ENCODE measurements at places on chromosomes 5 and 9.

GRCh38 chr5:107519900-107520354, 150.8 kb downstream of the EFNA5 start:
- no peak for DNase-seq

DNA sequence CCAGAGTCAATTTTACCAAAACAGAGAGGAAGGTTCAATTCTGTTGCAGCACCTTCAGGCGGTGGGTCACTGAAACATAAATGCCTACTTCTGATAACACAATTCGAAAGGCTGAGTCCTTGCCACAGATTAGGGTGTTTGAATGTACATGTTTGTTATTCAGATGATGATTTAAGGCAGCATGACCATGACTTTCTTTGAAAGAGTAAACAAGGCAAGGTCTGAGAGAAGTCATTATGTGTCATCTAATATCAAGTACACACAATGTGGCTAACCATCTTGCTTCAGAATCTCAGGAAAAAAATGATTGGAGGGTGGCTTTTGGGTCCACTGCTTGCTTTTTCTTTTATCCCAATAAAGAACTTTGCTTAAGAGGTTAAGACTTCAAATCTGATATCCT, 457.5 kb downstream of the TAF11L14 start:
- no peak for DNase-seq

GRCh38 chr5:61790678-61791077, 458.6 kb downstream of the ZSWIM6 start:
- no peak for DNase-seq

DNA sequence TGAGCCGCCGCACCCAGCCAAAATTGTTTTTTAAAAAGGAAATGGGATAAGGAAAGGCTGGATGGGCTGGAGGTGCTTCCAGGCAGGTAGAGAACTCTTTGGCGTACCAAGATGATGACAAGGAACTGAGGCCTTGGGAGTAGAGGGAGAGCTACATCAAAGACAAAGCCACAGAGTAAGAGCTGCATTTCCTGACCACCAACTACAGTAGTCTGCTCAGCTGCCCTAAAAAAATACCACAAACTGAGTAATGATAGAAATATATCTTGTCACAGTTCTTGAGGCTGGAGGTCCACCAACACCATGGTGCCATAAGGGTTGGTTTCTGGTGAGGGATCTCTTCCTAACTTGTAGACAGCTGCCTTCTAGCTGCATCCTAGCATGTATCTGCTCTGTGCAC, 8.2 kb downstream of the OR1K1 start:
- DNase-seq, result no peak

- no peak for DNase-seq
Measured at GRCh38 chr9:86413971-86414880, 60.0 kb upstream of the TUT7 start.

- no peak for DNase-seq
Measured at GRCh38 chr5:114312658-114313057, 49.2 kb upstream of the KCNN2 start.

DNA sequence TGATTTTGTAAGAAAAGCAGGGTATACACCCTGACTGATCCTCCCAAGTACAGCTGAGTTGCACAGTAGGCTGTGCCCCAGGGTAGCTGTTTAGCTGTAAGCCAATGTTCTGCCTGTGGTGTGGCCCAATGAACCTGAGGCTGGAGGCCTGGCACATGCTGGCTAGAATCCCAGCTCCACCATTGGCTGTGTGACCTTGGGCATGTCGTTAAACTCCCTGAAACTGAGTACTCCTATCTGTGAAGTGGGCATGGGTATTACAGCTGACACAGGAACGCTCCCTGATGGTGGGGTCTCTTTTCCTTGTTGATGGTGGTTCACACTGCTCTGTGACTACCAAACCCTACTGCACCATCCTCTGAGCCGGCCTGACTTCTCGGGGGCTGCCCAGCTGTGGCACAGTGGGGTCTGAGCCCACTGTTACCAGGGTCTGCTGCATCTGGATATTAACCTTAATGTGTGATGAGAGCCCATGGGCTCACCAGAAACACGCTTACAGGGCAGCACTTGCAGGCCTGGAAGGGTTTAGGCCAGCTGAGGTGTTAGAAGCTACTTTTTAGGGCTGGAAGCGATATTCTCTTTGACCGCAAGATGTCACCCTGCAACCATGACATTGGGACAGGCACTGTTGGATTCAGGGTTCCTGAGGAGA, 7.0 kb upstream of the GADD45G start:
- peak; percentile 13 for DNase-seq

DNA sequence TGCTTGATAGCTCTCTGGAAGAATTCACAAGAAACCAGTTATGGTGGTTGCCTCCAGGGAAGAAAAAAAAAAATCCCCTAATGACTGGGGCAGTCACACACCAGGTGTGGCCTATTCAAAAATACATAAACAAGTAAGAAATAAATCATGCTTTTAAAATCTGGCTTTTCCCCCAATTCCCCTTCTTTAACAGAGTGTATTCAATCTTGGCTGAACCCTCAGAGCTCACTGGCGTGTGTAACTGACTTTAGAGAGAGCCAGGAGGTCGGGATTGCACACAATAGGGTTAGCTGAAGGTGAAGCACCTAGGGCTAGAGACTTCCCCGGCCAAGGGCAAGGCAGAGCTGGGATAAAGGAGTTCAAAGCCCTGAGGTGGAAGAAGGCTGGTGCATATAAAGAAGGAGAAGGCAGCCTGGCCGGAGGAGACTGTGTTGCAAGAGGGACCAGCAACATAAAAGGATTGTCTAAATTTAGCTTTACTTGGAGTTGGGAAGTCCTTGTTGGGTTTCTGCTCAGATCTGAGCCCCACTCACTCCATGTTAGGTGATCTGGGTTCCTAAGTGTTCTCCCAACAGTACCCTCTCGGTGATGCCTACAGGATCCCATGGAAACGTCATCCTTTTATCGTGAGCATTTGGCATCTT, 19.7 kb downstream of the FNBP1 start:
- no peak for DNase-seq

- DNase-seq, result no peak
Measured at GRCh38 chr9:126891676-126892075, 22.9 kb upstream of the RALGPS1 start.

DNA sequence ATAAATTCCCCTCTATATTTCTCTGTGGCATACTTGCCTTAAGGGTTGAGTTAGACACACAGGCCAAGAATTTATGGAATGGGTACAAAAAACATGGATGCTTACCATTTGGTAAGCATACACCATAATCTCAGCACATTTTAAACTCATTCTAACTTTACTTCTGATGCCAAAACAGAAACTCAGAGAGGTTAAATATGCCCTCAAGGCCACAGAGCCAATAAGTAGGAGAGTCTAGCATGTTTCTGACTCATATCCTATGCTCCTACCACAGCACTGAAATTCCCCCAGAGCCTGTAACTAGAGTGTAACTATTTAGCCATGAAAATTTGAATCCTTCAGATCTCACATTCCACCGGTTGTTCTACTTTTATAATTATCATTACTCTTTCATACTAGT, 559.7 kb downstream of the ACTL7B start:
- DNase-seq, result no peak

DNA sequence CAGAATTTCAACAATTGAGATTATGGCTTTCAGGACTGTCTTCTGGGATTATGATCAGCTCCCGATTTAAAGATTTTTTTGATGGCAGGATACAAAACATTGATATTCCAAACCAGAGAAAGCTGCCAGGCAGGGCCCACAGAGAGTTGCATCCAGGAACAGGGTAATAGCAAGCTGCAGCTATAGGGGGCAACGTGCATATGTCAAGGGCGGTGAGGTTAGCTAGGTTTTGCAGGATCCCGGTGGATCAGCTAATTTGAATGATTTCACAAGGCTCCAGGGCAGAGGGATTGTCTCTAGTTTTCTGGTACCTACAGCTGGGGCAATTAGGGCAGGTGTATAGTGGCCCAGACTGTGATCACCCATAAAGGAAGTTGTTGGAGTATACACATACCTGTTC, 339.4 kb downstream of the CHSY3 start:
- no peak for DNase-seq

- no peak for DNase-seq
Measured at GRCh38 chr9:99561509-99561917, 260.2 kb upstream of the NR4A3 start.

- no peak for DNase-seq
Measured at GRCh38 chr9:3758816-3759576, 233.2 kb upstream of the RFX3 start.

DNA sequence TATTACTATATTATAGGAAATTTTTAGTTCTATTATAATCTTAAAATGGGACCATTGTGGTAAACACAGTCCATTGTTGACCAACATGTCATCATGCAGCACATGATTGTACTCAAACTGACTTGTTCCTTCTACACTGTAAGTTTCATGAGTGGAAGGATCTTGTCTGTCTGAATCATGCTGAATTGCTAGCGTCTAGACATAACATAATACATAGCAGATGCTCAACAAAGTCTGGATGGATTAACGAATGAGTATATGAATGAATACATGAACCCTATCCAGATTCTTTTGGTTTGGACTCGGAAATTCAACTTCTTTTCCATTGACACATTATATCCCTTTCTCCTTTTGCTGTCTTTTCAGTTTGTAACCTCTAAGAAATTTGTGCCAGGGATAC, 429.2 kb upstream of the SGCD start:
- DNase-seq, result no peak

DNA sequence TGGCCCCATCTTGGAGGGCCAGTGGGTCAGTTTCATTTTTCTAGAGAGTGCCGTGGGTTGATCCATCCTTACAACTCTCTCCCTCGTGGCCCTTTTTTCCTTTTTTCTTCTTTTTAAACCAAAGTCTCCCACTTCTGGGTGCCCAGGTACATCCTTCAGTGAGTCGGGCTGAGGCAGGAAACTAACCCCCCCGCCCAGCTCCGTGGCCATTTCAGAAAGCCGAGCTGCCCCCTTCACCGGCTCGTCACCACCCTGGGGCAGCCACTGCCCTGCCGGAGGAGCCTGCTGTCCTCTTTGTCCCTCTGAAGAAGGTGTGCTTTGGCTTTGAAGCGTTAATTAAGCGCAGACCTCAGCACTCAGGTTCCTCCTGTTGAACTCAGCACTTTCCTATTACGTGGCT, 5.2 kb downstream of the CFAP77 start:
- DNase-seq, result no peak

DNA sequence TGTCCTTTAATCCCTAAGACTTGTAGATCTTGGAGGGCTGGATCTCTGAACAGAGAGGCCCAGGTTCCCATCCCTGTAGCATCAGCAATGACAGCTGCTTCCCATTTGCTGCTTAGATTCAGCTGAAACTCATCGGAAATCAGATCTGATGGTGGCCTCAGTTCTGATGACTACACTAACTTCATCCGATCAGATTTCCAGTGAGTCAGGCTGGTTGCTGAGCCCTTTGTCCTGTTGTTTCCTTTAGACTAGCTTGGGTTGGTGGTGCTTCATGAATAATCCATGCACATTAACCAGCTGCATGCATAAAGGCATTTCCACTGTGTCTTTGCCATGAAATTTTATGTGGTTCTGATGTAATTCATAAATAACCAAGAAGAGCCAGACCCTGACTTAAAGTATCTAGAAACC, 195.2 kb upstream of the TUT7 start:
- no peak for DNase-seq

DNA sequence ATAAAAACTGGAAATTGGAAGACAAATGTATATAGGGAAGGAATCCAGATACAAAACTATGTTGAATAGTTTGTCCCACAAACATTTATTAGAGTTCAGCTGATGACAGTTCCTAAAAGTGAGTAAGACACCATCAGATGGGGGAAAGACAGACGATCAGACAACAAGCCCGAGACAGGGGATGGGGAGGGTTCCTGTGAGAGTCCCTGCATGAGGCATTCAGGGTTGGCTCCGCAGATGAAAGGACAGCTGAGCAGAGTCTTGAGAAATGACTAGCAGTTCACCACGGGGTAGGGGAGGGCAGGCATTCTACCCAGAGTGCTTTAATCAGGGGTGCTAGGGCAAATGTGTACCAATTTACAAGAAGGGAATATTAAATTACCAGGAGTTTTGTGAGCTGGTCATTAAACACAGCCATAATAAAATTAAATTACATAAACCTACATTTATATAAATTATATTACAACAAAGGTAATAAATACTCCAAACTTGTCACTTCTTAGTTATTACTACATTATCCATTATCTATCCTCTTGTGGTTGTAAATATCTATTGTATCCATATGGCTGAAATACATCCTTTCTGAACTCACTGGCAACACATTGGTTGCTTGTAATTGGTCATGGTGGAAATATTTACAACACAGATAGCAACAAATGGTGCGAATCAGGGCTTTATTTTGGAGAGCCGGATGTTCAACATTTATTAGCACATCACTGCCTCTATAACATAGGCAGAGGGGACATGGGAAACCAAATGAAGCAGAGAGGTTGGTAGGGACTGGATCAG, 27.8 kb downstream of the TNFSF15 start:
- no peak for DNase-seq

DNA sequence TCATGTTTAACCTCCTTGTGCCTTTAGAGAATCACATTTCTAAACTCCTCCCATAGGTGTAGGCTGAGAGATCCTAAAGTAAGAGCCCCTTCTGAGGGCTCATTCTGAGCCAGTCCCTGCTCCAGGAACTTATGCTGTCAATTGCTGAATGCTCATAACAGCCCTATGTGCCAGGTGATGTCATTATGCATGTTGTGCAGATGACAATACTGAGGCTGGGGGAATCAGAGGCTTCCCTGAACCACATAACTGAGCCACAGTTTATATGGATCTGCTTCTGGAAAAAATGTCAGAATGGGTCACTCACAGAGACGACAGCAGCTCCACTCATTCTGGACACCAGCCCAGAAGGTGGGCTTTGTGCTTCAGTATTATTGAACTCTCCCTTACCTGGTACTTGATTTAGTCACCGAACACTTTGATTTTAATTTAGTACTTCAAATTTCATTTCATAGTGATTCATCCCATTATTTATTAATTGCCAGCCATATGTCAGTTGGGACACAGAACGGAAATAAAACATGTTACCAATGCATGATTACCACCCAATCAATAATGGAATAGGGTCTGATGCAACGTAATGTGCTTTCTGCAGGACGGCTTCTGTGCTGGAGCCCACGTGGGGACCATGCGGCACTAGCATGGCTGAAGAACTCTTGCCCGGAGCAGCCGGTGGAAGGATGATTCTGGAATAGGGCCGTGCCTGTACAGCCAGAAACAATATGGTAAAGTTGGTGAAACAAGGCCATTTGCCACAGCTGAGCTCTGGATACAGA, 406.3 kb downstream of the IRX1 start:
- DNase-seq, result no peak

DNA sequence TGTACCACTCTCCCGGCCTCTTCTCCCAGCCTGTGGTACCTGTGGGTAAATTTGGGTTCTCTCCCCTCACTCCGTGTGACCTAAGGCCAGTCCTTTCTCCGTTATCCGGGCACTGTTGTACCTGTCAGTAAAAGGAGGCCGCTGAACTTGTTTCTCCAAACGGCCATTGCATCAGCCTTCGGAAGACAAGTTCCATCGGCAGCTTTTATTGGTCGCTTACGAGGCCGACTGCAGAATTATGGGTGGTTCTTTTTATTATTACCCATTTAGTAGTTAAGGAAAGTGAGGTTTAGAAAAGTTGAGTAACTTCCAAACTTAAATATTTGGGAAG, 558 bp downstream of the GRPEL2 start:
- DNase-seq, result no peak

- no peak for DNase-seq
Measured at GRCh38 chr5:178331491-178331996, 98.9 kb upstream of the PHYKPL start.

- DNase-seq, result no peak
Measured at GRCh38 chr9:131246618-131247017, 29.7 kb downstream of the FAM78A start.
